Stimulated activated CD8-positive, alpha-beta memory T cell treated with anti-CD3 and anti-CD28 coated beads, Interleukin-4, amount 100 ng/mL, for 4 hours (primary cell): ENCODE measurements at places on chromosomes 7 and 10.

GRCh38 chr7:111591-111990, 80.8 kb upstream of the FAM20C start:
- DNase-seq: no peak

DNA sequence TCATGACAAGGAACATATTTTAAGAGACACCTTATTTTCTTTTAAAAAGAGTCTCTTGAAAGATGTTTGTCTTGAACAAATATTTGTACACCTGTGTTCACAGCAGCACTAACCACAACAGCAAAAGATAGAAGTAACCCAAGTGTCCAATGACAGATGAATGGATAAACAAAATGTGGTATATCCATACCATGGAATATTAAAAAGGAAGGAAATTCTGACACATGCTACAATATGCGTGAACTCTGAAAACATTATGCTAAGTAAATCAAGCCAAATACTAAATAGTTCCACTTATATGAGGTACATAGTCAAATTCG, 17.8 kb downstream of the SGMS1 start:
- DNase-seq: no peak

GRCh38 chr7:76260171-76260703, 42.2 kb upstream of the HSPB1 start:
- no peak for DNase-seq

- no peak for DNase-seq
Observed at GRCh38 chr10:18483516-18484186, 167.7 kb downstream of the NSUN6 start.

GRCh38 chr10:103578782-103579382, 85.4 kb downstream of the NEURL1 start:
- DNase-seq: no peak

- DNase-seq: no peak
Observed at GRCh38 chr7:152553671-152554317, 118.0 kb upstream of the KMT2C start.

- no peak for DNase-seq
Observed at GRCh38 chr7:64916-65341, 127.4 kb upstream of the FAM20C start.

GRCh38 chr10:76429368-76430060, 998.1 kb downstream of the LRMDA start:
- no peak for DNase-seq
